DMS79 (cell line): ENCODE measurements at places on chromosomes 5 and 9.

- DNase-seq = no peak
These were observed 81.5 kb downstream of the GALNT10 start for GRCh38 chr5:154271936-154272514.

DNA sequence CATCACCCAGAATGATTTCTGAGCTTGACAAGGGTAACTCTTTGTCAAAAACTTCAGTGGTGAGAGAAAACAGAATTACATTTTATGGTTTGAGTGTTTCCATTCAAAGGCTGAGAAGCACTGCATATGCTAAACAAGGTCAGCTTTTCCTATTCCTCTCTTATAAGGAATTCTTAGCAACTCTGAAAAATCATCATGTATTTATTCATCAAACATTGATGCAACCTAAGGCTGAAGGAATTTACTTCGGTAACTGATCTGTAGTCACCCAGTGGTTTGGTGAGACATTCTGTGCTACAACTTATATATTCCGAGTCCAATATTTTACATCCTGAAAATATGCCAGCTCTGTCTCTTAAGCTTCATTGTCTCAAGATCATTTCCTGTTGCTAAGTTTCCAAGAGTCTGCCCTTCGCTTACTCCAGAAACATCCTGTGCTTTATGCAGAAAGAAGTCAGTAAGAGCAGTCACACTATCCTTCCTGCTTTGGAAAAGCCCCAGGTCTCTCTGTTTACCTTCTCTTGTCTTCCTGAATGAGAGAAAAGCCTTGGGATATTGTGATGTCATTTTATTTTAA lies 176.6 kb upstream of the TBCA start:
- no peak for DNase-seq

DNA sequence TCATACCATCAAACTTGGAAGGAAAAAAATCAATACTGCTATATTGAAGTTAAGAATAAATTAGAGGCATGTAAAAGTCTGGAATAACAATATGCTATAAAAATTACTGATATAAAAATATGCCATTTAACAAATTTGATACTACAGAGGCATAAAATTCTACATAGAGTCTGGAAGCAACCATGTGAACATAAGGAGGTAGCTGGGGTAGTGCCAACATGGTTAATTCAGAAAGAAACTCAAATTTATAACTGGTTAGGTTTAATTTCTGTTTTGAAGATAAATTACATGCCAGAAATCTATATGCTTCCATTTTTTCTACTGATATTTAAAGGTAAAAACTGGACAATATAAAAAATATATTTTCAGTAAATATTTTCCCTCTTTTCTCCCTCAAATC lies 103.1 kb upstream of the NR4A3 start:
- DNase-seq = no peak

- DNase-seq = no peak
These were observed 38.1 kb downstream of the INSYN2B start for GRCh38 chr5:169942181-169942580.

DNA sequence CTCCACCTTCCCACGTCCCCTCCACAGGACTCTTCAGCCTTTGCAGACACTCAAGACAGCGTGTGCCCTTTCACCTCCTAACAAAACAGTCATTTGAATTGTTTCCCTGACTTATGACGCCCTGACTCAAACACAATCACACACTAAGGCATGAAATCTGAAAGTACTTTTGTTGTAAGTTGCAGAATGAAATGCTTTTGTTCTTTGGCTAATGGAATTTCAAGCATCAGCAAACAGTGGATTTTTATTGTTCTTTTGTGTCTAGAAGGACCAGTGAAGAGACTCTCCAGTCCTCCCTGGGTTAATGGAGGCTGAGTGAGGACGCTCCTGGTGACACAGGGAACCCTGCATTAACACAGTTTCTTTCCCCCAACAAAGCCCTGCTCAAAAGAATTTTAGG lies 380.1 kb downstream of the CTNND2 start:
- DNase-seq = no peak
